T follicular helper cell (primary cell): ENCODE measurements at places on chromosomes 7 and 10.

DNA sequence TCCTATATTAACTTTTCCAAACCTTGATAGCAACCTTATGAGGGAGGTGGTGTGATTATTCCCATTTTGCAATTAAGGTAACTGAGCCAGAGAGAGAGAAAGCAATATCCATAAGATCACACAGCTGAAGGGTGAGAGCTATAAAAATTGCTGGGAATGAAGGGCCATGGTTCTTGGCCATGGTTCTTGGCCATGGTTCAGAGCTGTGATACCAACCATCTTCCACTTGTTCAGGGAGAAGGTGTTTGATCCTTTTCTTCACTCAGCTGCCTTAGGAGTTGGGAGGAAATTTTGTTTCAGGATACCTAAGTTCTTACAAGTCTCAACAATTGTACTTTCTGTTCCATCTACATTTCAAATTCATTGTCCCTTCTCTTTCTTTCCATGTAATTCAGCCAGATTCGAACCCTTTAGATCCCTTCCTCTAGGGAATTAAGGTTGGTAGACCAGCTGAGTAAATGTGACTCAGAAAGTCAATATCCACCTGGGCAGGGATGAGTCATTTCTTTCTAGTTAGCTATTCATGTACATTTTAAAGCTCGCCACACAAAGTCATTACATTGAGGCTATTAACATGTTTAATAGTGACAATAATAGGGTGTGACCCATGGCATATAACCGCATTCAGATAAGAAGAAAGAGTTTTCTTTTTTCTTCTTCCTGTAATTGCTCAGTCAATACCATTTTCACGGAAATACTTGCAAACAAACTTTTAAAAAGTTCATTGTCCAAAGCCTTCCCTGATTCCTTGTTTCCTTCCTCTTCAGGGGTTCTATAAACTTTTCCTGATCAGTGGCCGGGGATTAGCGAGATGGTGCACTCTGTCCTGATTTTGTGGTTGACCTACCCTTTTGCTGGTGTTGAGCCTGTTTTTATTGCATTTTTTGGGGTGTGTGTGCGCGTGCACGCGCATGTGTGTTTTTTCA lies 143.4 kb downstream of the TCF7L2 start:
- DNase-seq: no peak

GRCh38 chr7:159071260-159071659 lies 73.4 kb downstream of the VIPR2 start:
- no peak for DNase-seq

DNA sequence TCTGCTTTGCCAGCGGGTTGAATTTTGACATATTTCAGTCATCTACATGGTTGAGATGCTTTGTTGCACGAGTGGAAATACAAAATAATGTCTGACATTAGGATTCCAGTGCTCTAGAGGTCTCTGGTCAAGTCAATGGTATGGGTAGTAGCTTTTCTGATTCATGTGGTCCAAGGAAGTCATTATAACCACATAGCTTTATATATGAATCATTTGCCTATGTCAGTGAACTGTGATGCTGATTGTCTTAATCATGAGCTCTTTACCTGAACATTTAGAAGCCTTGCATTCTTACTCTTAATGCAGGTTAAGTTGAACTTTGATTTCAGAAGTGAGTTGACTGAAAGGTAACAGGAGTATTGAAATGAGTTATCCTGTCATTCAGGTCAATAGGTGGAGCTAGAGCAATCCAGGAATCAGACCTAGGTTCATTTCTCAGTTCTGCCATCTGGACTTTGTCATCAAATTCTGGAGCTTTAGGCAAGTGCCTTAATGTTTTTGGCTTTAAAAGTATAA lies 3.3 kb downstream of the MAPK8 start:
- DNase-seq: no peak

DNA sequence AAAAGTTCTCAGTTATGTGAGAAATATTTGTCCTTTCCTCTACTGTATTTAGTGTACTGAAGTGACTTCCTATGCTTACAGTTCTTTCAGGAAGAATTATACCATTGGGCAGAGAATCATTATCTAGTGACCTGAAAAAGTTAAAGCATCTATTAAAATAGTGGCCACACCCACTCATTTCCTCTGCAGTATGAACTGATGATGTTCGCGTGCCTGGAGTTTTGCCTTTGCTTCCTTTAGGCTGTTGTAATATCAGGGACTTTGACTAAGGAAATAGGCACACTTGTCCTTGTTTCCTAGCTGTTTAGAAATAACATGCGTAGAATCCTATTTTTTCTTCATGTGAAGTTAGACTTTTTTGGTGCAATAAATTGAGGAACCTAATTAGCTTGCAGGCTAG lies 100.7 kb downstream of the ZMYND11 start:
- DNase-seq: no peak

DNA sequence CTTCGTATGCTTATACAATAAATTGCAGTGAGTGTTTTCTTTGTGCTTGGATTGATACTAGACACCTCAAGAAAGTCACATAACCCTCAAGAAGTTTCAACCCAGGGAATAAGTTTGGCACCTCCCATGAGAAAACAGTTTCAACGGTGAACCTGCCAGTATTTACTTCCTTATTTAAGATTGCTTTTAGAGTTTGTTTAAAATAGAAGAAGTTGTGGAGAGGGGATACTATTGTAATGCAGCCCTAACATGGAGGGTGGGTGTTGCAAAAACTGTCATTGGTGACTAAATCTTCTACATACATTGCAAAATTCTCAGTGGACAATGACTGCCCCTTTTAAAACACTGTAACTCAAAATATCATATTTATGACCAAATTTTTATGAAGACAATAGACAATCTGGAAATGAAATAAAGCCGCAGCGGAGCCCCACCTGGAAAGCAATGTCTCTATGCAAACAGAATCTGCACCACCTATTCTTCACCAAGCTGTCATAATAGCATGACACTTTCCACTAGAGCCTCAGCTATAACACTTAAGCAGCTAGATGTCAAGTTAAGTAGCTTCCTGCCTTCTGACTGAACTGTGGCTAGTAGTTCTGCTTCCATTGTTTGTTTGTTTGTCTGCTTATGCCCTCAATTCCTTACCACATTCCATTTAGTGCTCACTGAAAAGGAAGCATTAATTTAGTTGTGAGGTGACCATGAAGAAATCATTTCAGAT lies 98.2 kb downstream of the MDFIC start:
- no peak for DNase-seq

DNA sequence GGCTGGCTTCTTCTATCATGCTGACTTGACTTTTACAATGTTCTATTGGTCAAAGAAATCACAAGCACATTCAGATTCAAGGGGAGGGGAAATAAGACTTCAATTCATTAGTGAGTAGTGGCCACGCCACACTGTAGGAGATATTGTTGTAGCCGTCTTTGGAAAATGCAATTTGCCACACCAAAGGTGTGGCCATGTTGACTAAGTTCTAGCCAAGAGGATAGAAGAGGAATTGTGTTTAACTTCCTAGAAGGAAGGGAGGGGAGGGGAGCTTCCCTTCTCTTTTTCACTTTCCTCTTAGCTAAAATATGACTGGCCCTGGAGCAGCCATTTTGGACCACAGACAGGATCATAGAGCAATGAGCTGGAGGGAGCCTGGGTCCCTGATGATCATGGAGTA lies 3.4 kb upstream of the PRKAR2B start:
- DNase-seq: no peak

- DNase-seq: no peak
These were observed 39.5 kb upstream of the ANKRD1 start for GRCh38 chr10:90960355-90960814.

GRCh38 chr7:132154695-132155471 lies 421.4 kb downstream of the PLXNA4 start:
- no peak for DNase-seq

DNA sequence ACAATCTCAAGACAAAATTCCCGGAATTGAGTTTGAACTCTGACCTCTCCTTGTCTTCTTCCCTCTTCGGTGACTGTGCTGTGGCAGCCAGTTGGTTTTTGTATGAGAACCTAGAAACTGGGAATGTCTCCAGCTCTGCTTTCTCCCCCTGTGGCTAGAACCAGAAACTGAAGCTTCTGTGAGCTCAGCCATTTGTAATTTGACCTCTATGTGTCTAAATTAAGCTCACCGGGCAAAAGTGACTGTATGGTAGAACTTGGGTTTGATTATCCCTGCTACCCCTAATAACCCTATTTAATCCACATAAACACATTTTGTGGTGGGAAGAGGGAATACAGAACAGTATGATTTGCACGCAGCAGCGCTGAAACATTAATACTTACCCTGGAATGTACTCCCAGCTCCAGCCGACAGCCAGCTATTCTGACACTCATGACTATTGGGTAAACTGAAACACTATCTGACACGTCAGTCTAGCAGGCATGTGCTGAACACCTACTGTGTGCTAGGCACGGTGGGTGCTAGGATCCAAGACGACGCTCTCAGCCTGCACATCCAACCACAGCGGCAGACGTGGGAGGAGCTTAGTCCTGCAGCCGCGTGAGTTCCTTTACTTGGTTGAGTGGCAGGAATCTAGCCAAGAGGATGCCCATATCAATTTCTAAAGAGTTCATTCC lies 324.8 kb downstream of the SFMBT2 start:
- no peak for DNase-seq

- no peak for DNase-seq
These were observed 30.1 kb downstream of the KLF6 start for GRCh38 chr10:3754727-3755439.
